ENCODE measurements at places on chromosomes 2 and 18. TPM values are rescaled to one million over a fixed set of nuclear protein-coding genes. Genes with fewer than 3 reads are reported as not detected.

GRCh38 chr18:55743736-55744135 lies 155.7 kb upstream of the TCF4 start:
- H3K36me3 ChIP-seq, result no peaks in the 10 kb centered on the region
- no peaks in the 10 kb centered on the region for H3K4me1 ChIP-seq
- no peak overlapping the region for H3K27ac ChIP-seq
- no peak overlapping the region for H3K4me3 ChIP-seq
- DNase-seq, result no peak
- no peaks in the 10 kb centered on the region for H3K27me3 ChIP-seq

DNA sequence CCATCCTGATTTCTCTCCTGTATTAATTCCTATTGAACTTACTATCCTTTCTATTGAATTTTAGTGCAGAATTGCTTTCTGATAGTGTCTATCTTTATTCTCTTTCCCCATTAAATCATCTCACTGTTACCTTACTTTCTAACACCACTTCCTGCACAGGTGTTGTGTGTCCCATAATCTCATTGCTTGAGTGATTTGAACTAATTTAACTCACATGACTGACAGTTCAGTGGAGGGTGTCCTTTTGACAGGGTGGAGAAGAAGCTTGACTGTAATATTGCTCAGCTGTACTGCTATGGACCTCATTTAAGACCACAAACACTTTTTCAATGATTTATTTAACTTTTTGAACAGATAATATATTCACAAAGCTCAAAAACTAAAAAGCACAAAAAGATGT lies 211.8 kb downstream of the NRXN1 start:
- H3K4me1 ChIP-seq, result no peaks in the 10 kb centered on the region
- H3K27me3 ChIP-seq, result no peaks in the 10 kb centered on the region
- no peak overlapping the region for H3K27ac ChIP-seq
- no peaks in the 10 kb centered on the region for H3K36me3 ChIP-seq

- H3K4me3 ChIP-seq, result no peak overlapping the region
- no peak overlapping the region for H3K27ac ChIP-seq
- no peaks in the 10 kb centered on the region for H3K27me3 ChIP-seq
- H3K36me3 ChIP-seq, result no peaks in the 10 kb centered on the region
- H3K4me1 ChIP-seq, result no peaks in the 10 kb centered on the region
These were observed 335.7 kb upstream of the POU3F3 start for GRCh38 chr2:104518256-104518655.

GPR35 gene
- total RNA-seq, result 0.76 TPM

KIAA2012 gene
- total RNA-seq, result 0.08 TPM

DNA sequence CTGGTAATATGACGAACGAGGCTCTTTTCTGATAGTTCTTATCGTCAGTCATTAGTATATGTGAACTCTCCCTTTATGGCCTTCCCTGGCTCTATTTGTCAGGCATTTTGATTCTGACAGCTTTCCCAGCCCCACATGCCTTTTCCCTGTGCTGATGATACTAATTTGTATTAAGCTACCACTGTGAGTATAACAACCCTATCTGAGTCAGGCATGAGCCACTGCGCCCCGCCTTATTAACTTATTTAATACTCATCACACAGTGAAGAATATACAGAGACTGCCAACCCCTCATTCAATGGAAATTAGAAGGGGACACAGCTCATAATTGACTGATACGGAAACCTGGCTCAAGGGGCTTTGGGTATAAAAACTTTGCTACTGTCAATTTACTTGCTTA lies 140.0 kb downstream of the NETO1 start:
- no peak for DNase-seq
- no peaks in the 10 kb centered on the region for H3K36me3 ChIP-seq
- H3K27ac ChIP-seq, result no peak overlapping the region
- H3K27me3 ChIP-seq, result no peaks in the 10 kb centered on the region
- no peak overlapping the region for H3K4me3 ChIP-seq

GULP1 gene
- 3.5 TPM for total RNA-seq

WIPF1 gene
- total RNA-seq, result 20.5 TPM

Data from heart left ventricle (tissue), 16 donors.